Stimulated activated naive CD4-positive, alpha-beta T cell treated with Interleukin-2 at 50 U/mL for 16 hours (primary cell): ENCODE measurements at places on chromosomes 6 and 20.

GRCh38 chr6:49849213-49849907 is 17.0 kb downstream of the CRISP1 start:
- DNase-seq = no peak

- DNase-seq = no peak
Measured at GRCh38 chr6:157281570-157281969, 41.7 kb downstream of the TMEM242 start.

- no peak for DNase-seq
Measured at GRCh38 chr6:110881546-110882273, 7.1 kb downstream of the AMD1 start.

- DNase-seq = no peak
Measured at GRCh38 chr20:41040855-41041254, 12.2 kb downstream of the TOP1 start.

DNA sequence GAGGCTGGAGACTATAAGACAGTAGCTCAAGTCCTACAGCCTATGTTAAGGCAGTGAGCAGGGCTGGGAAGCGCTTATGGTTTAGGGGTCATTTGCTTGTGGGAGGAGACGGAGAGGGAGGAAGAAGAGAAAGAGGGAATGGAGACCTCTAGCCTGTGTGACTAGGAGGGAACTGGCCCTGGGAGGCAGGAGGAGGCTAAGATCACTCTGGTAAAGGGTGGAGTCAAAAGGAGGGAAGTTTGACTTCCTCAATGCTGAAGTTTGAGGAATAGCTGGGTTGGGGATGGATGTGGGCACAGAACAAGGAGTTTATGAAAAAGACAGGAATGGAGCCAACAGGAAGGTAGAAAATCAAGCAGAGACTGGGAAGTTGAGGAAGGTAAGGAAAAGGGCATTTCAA is 6.4 kb upstream of the BACH2 start:
- DNase-seq = no peak

- DNase-seq = no peak
Measured at GRCh38 chr6:166530211-166531095, 56.0 kb downstream of the RAMACL start.

DNA sequence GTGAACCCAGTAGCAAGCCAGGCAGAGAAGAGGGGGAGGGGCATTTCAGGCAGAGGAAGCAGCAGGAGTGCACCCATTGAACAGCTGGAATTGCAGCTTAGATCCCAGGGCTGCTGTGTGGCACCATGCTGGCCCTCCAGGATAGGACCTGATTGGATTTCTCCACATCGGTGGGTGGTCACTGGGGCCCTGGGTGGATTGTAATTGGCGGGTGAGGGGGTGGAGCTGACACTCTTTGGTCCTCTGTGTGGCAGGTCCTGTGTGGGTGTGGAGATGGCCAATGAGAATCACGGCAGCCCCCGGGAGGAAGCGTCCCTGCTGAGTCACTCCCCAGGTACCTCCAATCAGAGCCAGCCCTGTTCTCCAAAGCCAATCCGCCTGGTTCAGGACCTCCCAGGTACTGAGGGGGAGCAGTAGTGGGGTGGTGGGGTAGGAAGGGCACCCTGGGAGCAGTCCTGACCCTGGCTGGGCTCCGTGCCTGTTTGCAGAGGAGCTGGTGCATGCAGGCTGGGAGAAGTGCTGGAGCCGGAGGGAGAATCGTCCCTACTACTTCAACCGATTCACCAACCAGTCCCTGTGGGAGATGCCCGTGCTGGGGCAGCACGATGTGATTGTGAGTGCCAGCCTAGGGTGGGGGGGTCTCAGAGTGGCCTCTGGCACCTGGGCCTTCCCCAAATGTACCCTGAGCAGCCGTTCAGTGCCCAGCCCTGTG is 4.4 kb downstream of the PCIF1 start:
- no peak for DNase-seq

DNA sequence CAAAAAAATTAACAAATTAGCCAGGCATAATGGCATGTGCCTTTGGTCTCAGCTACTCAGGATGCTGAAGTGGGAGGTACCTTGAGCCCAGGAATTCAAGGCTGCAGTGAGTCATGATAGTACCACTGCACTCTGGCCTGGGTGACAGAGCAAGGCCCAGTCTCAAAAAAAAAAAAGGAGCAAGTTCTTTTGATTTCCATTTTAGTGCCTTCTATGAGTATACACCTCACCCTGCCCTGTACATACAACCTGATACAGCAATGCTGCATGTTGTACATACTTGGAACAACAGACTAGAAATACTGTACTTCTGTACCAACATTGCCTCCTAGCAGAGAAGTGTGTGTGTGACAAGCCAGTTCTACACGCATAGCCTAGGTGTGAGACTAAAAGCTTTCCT is 97.3 kb upstream of the CARMIL1 start:
- DNase-seq = no peak
